ENCODE measurements at places on chromosomes 5 and 9.
A peak's percentile ranks its signal among the peaks of the same experiment; 100 is the strongest.

DNA sequence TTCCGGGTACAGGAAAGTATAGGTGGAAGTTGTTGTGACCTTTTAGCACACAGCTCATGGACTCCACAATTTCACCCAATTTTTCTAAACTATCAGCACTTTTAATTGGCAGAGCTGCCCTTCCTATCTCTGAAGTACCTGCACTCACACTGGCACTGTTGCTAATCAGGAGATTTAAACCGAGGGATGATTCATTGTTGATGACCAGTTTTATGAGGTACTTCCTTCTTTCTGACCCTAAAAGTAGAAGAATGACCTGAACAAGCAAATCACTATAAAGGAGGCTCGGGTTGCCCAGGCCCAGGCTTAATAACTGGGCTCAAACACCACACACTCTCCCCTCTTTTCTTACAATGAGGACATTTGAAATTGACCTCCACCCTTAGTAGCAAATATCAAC lies 105.9 kb downstream of the KCNN2 start:
- no peak for DNase-seq

DNA sequence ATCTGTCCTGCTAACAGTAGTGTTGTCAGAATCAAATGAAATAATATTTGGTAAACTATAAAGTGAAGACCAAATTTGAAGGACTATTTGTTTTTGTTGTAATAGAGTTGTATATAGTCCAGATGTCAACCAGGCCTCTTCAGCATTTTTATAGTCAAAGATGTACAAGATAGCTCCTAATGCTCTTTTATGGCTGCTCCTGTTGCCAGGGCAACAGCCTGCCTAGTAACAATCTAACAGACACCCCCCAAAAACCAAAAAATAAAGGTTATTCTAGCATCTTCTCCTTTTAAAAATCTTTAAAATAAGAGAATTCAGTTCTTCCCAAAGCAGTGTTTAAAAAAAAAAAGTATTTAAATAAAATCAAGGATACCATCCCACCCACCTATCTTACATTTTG lies 49.5 kb upstream of the MACIR start:
- DNase-seq: no peak

DNA sequence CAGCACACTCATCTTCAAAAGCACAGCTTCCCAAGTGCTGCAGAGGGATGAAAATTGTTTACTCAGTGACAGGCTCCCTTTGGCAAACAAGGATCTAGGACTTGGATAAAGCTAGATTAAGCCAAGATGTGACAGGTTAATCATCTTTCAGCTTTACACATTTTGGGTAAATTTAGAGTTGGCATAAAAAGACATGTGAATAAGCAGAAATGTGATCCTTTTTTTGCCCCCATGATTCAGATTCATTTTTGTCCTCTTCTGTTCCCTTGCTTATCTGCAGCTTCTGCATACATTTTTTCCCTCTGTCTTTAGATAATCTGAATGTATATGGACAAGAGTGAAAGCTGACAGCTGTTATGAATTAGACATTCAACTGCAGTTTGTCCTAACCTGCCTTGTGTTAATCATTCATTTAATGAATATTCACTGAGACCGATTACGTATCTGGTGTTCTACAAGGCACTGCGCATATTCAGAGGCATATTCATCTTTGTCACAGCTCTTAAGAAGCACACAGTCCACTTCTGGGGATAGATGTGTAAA lies 19.6 kb downstream of the ADAMTSL1 start:
- DNase-seq: no peak

GRCh38 chr9:9499546-9499945 lies 1113.3 kb downstream of the PTPRD start:
- no peak for DNase-seq

DNA sequence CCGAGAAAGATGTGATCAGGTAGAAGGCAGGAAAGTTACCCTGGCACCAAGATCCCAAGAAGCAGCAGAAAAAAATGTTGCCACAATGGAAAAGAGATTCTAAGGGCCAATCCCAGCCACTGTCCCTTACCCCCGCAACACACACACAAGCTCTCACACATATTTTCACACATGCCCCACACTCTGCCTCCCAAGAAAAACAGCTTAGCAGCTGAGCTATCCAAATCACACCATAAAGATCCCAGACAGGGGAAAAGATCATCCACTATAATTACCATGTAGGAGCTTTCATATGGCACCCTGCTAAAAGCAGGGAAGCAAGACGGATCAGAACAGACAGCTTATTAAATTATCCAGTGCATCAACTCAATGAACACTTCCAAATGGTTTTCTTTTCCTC lies 143.4 kb downstream of the FAM114A2 start:
- no peak for DNase-seq

- DNase-seq: no peak
Measured at GRCh38 chr5:96963267-96963666, 27.4 kb downstream of the LNPEP start.

DNA sequence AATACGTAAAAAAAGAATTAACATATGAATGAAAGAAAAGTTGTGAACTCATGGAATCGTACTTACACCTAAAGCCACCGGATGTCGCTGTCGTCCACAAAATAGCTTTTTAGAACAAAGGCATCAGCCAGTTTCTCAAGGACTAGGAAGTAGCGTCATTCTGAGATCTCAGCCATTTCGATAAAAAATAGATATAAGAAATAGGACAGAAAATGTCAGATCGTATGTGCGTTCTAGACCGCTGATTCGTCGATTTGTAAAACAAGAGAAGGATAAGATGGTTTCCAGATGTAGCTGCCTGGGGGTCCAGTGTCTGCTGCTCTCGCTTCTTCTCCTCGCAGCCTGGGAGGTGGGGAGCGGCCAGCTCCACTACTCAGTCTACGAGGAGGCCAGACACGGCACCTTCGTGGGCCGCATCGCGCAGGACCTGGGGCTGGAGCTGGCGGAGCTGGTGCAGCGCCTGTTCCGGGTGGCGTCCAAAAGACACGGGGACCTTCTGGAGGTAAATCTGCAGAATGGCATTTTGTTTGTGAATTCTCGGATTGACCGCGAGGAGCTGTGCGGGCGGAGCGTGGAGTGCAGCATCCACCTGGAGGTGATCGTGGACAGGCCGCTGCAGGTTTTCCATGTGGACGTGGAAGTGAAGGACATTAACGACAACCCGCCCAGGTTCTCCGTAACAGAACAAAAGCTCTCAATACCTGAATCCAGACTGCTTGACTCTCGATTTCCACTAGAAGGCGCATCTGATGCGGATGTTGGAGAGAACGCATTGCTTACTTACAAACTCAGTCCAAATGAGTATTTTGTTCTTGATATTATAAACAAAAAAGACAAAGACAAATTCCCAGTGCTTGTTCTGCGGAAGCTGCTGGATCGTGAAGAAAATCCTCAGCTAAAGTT lies at the start of gene PCDHA10:
PCDHA10 (plus strand) TSS at position 126 of the 903 bp plus-strand sequence; CDS start at position 278, 152 bp downstream.
- no peak for DNase-seq

GRCh38 chr9:134776080-134776796 lies 104.4 kb upstream of the FCN2 start:
- DNase-seq: no peak

DNA sequence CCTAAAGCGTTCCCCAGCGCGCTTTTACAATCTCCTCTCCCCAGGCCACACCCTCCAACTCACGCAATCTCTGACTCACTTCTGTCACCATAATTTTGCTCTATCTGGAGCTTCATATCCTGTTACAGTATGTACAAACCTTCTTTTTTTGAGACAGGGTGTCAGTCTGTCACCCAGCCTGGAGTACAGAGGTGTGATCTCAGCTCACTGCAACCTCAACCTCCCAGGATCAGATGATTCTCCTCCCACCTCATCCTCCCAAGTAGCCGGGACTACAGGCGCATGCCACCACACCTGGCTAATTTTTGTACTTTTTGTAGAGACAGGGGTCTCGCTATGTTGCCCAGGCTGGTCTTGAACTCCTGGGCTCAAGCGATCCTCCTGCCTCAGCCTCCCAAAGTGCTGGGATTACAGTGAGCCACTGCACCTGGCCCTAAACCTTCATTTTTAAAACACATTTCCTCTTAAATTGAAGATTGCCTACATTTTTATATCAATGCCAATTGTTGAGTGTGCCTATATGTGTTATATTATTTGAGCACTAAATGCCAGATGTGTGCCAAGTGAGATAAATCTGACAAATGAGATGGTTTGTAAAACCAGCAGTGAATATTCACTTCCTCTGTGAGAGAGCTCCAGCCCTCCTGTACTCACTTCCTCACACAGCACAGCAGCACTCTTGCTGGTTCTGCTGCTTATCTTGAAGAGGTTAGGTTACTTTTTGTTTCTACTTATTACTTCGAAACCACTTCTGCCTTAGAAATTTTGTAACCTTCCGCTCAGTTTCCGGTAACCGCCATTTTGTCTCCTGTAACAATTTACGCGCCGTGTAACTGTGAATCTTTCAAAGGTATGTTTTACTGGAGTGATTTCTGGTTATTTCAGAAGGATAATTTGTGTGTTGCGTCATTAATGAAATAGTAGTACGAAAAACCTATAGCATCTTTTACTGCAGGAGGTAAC lies 57.9 kb downstream of the DOCK8 start:
- DNase-seq: peak; percentile 66

DNA sequence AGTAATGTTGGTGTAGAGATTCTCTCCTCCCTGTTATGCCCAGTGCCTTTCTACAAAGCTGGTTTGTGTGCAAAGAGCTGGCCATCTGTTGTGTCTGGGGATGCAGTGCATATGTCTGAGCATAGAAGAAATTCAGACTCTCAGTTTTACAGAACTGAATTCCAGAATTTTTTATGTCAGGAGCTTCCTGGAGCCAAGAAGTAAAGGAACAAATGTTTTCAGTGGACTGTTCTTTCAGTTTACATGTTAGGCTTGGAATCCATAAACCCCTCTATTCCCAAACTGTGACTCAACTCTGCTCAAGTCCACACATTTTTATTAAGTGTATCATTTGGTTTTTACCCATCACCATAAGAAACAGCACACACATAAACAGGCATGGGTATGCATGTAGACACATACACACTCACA lies 366.0 kb downstream of the BRINP1 start:
- no peak for DNase-seq

DNA sequence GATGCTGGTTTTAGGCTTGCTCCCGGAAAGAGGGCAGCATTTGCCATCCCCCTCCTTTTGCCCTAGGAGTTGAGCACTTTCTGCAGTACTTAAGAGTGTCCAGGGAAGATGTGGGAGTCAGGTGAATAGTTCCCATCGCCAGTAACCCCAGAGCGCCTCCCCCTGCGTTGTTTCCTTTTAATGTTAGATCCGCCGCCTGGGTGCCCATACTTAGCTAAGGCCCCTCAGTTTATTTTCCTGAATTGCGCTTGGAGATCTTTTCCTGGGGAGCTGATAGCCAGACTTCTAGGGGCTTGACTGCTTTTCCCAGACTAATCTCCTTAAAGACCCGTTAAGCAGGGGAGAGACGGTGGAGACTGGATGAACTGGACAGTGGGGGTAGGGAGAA lies 377 bp upstream of the PCDHAC2 start:
- DNase-seq: no peak

DNA sequence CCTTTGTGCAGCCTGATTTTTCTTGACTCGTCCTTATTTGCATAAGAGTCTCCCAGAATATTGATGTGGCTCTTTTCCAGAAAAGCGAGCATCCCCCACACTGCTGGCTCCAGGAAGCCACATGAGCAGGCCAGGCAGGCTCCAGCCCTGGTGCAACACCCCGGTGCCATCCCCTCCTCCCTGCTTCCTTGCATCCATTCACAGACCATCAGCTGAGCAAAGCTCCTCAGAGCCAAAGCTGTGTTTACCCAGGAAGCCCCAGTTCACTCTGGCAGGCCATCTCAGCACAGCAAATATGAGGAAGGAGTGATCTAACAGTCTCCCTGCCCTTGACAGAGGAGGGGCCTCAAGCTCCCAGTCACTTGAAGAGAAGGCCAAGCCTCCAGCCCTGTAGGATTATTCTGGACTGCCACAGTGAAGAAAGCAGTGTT lies 34.4 kb downstream of the INSYN2B start:
- DNase-seq: no peak
